Central memory CD4-positive, alpha-beta T cell (primary cell): ENCODE measurements at places on chromosomes 7 and 10.

DNA sequence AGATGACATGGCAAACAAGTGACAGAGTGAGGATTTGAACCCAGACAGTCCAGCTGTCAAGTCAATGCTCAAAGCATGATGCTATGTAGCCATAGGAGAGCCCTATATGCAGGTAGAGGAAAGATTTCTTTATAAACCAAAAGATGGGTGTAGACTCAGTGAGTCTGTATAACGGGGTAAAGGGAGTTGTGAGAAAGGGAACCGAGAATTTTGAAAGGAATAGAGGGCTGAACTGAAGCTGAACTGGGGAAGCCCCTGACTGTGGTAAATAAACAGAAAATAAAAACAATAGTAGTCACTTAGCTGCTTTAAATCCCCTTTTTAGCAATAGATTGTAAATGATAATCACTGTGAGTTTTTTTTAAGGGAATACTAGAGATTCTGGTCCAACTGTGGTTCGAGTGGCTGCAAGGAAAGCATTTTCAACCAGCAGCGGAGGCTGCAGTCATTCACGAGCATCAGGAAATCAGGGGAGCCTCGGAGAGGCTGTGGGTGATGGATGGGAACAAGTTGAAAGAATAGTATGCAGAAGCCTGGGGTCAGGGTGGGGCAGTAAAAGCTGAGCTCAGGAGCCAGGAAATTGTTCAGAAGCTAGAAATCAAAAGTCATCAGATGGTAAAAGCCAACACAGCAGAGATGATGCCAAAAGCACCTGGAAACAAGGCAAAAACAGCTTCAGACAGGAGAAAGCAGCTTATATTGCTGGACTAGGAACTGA lies 393.5 kb downstream of the GFRA1 start:
- no peak for DNase-seq

DNA sequence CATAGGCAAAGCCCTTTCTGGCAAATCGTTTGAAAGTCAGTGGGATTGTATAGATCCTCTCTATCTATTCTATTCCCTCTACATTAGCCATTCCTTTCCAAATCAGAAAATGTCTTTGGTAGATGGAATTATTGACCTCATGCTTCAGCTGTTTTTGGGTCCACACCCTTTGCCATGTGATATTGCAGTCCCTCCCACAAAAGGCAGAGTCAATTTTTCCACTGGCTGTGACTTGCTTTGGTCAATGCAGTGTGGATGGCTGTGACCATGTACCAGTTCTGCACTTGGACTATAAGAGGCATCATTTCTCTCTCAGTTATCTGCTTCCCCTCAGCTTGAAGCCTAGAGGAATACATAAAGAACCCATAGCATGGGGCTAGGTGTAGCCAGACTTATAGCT lies 332.9 kb downstream of the PTEN start:
- no peak for DNase-seq

DNA sequence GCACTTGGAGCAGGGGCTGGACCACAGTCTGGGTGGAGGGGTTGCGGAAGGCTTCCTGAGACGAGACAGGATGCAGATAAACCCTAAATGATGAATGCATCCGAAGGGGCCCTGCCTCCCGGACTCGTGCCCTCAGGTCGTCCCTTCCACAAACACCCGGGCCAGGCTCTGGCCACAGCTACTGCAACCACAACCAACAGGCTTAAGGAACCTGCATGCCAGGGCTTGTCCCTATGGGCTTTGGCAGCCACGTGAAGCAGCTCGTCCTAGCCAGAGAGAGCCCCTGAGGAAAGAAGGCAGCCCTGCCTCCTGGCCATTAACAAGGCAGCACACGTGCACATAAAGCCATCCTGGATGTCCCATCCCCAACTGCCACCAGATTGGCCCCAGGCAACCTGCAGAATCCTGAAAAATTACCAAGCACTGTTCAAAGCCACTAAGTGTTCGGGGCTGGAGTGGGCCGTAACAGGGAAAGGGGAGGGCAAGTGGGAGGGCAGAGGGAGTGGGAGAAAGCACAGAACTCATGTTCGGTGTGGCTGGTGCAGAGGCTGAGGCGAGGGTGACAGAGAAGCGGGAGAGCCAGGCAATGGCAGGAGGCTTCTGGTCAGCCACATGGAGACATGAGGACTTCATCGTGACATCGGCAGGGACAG lies 62.7 kb downstream of the MAD1L1 start:
- DNase-seq = no peak

DNA sequence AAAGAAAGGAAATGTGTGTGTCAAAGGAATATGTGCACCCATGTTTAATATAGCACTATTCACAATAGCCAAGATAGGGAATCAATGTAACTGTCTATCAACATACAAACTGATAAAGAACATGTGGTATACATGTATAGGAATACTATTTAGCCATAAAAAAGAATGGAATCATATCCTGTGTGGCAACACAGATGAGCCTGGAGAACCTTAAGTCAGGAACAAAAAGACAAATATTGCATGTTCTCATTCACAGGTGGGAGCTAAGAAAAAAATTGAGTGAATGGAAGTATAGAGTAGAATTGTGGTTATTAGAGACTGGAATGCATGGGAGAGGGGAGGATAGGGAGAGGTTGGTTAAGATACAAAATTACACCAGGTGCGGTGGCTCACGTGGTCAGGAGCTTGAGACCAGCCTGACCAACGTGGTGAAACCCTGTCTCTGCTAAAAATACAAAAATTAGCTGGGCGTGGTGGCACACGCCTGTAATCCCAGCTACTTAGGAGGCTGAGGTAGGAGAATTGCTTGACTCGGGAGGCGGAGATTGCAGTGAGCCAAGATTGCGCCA lies 10.5 kb downstream of the URGCP start:
- no peak for DNase-seq

DNA sequence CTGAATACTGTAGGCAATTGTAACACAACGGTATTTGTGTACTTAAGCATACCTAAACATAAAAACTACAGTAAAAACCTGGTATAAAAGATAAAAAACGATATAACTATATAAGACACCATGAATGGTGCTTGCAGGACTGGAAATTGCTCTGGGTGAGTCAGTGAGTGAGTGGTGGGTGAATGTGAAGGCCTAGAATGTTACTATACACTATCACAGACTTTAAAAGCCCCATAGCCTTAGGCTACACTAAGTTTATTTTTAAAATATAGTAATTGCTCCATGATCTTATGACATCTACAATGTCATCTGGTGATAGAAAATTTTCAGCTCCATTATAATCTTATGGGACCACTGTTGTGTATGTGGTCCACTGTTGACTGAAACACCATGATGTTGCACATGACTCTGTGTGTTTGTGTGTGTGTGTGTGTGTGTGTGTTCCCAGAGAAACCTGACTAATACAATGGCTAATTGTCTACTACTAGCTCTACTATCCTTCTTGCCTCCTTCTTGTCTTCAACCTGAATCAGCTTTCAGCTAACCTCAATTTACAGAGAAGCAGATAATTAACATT lies 27.6 kb upstream of the PRPF18 start:
- no peak for DNase-seq

- DNase-seq = peak; percentile 51
Observed at GRCh38 chr7:151756076-151756731, 120.7 kb downstream of the PRKAG2 start.

DNA sequence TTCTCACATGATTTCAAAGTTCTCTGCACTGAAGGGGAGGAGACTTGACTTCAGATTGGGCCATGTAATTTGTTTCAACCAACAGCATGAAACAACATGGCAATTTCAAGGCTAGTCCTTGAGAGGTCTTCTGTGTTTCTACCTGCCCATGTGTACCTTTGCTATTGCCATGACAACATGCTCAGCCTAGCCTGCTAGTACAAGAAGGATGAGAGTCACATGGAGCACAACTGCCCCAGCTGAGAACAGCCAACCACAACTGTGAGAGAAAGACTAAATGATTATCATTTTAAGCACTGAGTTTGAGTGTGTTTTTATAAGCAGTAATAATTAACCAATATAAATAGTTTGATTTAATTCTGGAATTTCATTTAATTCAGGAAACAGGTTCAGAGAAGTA lies 41.9 kb downstream of the ANKMY2 start:
- DNase-seq = no peak

DNA sequence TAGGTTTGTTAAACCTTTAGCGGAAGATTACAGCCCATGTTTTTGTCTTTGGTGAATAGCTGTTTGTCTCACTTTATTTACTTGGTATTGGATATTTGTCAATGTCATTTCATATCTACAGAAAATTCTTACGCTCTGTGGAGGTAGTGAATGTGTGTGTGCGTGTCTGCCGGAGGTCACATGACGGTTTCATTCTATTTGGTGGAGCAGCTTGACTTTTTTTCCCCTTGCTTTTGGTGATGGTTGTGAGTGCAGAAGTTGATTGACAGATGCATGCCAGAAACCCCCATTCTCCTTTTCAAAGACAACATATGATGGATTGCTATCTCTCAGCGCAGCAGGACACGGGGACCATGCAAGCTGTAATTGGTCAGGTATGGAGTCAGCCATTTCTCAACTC lies at the start of gene POU6F2:
POU6F2 (plus strand) TSS at position 225 of the 400 bp plus-strand sequence; CDS start at position 270, 45 bp downstream.
- no peak for DNase-seq

GRCh38 chr7:157932498-157933218 lies 595.9 kb downstream of the DNAJB6 start:
- DNase-seq = no peak

DNA sequence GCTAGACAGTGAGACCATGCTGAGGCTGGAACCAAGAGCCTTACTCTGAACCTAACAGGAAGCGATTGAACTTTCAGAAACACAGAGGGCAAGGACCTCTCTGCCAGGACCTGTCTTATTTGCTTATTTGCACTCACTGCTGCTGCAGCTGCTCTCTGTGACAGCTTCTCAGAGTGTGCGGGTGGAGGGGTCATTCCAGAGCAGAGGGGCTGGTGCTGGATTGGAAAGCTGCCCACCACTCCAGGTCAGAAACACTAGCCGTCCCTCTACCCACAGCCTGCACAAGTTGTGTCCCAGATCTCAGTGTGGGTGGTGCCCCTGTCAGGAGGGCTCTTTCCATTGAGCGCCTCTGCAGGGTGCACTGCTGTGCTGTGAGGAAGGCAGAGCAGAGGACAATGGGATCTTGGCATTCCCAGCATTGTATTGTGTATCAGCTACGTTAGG lies 126.2 kb downstream of the CCNY start:
- no peak for DNase-seq

DNA sequence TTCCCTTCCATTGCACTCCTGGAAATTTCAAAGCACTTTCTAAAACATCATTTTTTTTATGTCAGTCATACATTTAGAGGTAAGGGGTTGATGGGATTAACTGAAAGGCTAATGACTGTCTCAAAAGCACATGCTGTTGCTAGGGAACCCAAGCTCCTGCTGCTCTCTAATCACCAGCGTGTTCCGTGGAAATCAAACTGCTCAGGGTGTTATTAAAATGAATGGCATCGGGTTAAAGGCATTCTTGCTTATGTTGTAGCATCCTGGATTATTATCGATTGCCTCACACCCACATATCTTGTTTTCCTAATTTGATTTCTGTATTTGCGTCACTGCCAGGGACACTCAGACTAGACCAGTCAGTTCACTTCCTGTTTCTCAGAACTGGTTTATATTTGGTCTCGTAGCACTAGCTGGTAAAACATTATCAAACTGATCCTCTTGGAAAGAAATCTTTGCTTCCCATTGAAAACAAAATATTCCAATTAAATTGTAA lies 216.5 kb upstream of the MKLN1 start:
- peak; percentile 63 for DNase-seq

- peak; percentile 2 for DNase-seq
Observed at GRCh38 chr7:5041047-5041446, 4.6 kb upstream of the RBAK start.
